ENCODE measurements at places on chromosomes 5 and 9.
A peak's percentile ranks its signal among the peaks of the same experiment; 100 is the strongest.

DNA sequence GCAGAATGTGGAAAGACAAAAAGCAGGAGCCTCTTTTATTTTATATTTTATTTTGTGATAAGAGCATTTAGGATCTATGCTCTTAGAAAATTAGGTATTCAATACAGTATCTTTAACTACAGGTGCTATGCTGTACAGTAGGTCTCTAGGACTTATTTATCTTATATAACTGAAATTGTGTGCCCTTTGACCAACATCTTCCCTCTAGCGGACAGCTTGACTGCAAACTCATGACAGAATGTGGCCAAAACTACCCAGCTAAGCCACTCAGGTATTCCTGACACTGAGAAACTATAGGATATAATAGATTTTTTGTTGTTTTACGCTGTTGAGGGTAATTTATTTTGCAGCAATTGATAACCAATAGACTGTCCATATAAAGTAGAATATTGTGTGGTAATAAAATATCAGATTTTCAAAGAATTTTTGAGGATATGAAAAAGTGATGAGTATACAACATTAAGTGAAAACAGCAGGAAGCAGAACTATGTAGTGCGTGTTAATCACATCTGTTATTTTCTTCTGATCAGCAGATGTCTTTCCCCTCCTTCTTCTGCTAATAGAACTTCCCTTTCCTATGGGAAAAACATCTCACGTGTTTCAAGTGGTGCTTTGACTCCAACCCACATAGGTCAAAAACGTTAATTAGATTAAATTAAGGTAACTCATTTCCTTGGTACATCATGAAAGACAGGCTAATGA lies 69.9 kb upstream of the SELENOP start:
- no peaks in the 10 kb centered on the region for H3K4me1 ChIP-seq
- no peaks in the 10 kb centered on the region for H3K36me3 ChIP-seq

DNA sequence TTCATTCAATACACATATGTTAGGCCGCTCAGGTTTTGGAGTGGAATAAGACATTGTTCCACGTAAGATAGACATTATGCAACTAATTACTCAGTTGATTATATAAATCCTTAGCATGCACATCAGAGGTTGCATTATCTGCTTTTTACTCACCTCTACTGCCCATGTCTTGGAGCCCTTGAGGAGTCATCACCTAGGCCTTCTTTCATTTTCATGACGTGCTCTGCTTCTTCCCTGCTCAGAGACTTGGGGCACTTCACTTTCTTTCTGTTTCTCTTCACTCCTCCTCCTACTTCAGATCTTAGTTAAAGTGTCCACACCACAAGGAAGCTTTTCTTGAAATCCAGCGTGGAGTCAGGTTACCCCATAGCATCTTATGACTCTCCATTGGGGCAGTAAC lies 241.1 kb downstream of the TLR4 start:
- H3K4me3 ChIP-seq = no peak overlapping the region
- H3K27me3 ChIP-seq = no peaks in the 10 kb centered on the region
- no peaks in the 10 kb centered on the region for H3K36me3 ChIP-seq

GRCh38 chr5:140855772-140856674 lies at the start of gene PCDHA10:
PCDHA10 (plus strand) TSS chr5:140855897; CDS start chr5:140856049, 152 bp downstream.
- H3K27ac ChIP-seq = no peak within 1 kb of the TSS
- DNase-seq = no peak
- H3K4me1 ChIP-seq = no peaks in the 10 kb centered on the region
- peaks cover 7% of the 10 kb centered on the region for H3K36me3 ChIP-seq

GRCh38 chr9:10678790-10679189 lies 66.0 kb upstream of the PTPRD start:
- DNase-seq = no peak
- no peak overlapping the region for H3K27ac ChIP-seq
- no peaks in the 10 kb centered on the region for H3K27me3 ChIP-seq
- H3K4me3 ChIP-seq = no peak overlapping the region
- no peaks in the 10 kb centered on the region for H3K4me1 ChIP-seq

- peaks cover 21% of the 10 kb centered on the region for H3K36me3 ChIP-seq
- peaks cover 1% of the 10 kb centered on the region for H3K27me3 ChIP-seq
- DNase-seq = no peak
- no peaks in the 10 kb centered on the region for H3K4me1 ChIP-seq
- H3K27ac ChIP-seq = no peak overlapping the region
These were observed 21.8 kb downstream of the SLC35D2 start for GRCh38 chr9:96361668-96362067.

DNA sequence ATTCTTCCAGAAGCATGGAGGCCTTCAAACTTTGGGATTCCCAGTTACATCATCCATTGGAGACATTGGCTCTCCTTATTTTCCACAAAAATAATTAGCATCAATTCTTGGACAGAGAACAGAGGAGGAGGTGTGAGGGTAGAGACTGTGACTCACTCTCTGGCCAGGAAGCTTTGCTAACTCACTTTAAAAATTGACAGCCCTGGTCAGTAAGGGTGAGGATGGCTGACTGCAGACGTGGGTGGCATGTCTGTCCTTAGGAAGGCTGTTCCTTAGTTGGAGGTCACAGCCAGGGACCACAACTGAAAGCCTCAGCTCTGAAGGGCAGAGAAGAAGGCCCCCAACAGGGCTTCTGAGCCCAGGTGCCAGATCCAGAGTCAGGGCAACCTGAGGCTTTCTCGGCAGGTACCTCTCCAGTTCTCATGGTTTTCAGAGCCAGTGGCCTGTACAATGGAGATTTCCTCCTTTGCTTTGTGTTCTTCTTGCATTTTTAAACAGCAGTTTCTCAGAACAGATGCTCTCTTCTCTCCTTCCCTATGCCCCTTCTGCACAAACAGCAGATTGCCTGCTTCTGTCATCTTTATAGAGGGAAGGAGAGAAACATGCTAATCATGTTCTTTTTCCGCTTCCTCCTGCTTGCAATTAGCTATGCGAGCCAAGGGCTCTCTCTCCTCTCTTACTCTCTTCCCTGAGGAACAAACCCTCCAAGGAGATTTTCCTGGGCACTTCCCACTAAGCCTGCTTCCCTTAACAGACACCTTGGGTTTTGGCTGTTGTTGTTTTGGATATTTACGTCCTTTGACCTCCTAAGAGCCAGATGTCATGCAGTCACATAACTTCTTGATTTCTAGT lies 92.5 kb upstream of the ZNF366 start:
- no peak overlapping the region for H3K4me3 ChIP-seq
- H3K36me3 ChIP-seq = peaks cover 16% of the 10 kb centered on the region
- no peaks in the 10 kb centered on the region for H3K27me3 ChIP-seq

DNA sequence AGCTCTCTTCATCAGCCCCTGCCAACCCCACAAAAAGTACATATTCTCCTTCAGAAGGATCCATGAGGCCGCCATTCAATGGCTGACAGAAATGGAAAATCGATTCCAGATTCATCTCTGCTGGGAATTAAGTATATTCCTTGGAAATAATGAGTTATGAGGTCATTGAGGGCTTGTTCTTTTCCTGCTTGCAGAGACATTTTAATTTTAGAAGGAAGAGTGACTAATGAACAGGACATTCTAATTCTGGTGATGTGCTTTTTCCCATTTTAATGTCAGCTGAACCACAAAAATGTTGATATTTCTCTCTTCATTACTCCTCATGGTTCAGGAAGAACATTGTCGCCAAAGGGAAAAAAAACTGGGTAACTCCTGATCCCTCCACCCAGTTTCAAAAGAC lies 314.0 kb downstream of the PIK3R1 start:
- peak overlapping the region; percentile 89 for H3K27ac ChIP-seq
- H3K36me3 ChIP-seq = peaks cover 5% of the 10 kb centered on the region
- peak overlapping the region; percentile 44 for H3K4me3 ChIP-seq

GRCh38 chr5:154193283-154193682 lies 2.8 kb downstream of the GALNT10 start:
- H3K27ac ChIP-seq = peak overlapping the region; percentile 97
- DNase-seq = no peak
- H3K27me3 ChIP-seq = peaks cover 1% of the 10 kb centered on the region
- H3K4me1 ChIP-seq = peaks cover 74% of the 10 kb centered on the region
- H3K36me3 ChIP-seq = peaks cover 20% of the 10 kb centered on the region

DNA sequence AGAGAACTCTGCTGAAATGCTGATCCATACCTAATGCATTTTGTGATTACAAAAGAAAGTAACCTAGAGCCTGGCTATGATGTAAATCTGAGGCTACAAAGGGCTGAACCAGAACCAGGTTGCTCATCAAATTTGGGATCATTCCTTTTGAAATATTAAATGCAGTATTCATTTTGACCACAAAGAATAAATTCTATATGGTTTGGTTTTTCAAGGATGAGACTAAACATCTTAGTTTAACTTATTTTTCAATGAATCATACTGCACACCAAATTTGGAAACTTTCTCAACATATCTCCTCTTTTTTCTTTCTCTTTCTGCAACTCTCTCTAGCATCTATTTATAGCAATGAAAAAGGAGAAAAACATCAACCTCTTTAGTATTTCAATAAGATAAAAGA lies 46.5 kb downstream of the CEMIP2 start:
- no peak for DNase-seq
- peaks cover 48% of the 10 kb centered on the region for H3K36me3 ChIP-seq
- no peaks in the 10 kb centered on the region for H3K27me3 ChIP-seq
- H3K4me1 ChIP-seq = peaks cover 73% of the 10 kb centered on the region

GRCh38 chr5:68182534-68182933 lies 33.0 kb upstream of the PIK3R1 start:
- no peak overlapping the region for H3K27ac ChIP-seq
- no peak overlapping the region for H3K4me3 ChIP-seq
- H3K36me3 ChIP-seq = no peaks in the 10 kb centered on the region
- peaks cover 2% of the 10 kb centered on the region for H3K27me3 ChIP-seq
- DNase-seq = no peak

- H3K27ac ChIP-seq = no peak overlapping the region
- DNase-seq = peak; percentile 62
- no peak overlapping the region for H3K4me3 ChIP-seq
- no peaks in the 10 kb centered on the region for H3K36me3 ChIP-seq
- peaks cover 9% of the 10 kb centered on the region for H3K4me1 ChIP-seq
- peaks cover 3% of the 10 kb centered on the region for H3K27me3 ChIP-seq
These were observed 32.7 kb upstream of the DNAH5 start for GRCh38 chr5:13976867-13977830.

GRCh38 chr5:167861129-167861927 lies 430.1 kb upstream of the WWC1 start:
- no peak for DNase-seq
- H3K36me3 ChIP-seq = no peaks in the 10 kb centered on the region
- H3K4me3 ChIP-seq = no peak overlapping the region
- no peak overlapping the region for H3K27ac ChIP-seq
- H3K27me3 ChIP-seq = no peaks in the 10 kb centered on the region

DNA sequence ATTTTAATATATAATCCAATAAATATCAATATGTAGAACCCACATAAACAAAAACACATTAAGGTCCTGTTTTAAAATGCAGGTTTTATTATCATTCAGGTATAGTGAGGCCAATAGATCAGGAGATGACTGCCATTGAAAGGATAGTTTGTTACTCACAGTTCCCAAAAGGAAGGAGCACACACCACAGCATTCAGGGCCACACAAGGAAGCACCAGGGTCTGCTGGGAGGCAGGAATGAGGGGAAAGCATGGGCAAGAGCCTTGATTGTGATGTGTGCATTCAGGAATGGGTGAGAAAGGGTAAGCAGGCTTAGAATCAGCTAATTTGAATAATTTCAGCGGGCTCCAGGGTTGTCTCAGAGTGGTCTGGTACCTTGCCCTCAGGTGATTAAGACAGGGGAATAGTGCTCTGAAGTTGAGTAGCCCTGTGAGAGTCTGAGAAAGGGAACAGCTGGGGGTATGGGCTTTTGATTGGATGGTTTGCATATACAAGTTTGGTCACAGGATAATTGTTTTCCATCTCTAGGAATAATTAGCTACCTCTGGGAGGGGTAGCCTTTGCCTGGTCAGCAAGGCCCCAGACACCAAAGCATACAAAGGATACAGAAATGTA lies 19.8 kb upstream of the OTULIN start:
- no peaks in the 10 kb centered on the region for H3K4me1 ChIP-seq
- H3K27ac ChIP-seq = no peak overlapping the region
- peaks cover 28% of the 10 kb centered on the region for H3K27me3 ChIP-seq
- no peaks in the 10 kb centered on the region for H3K36me3 ChIP-seq
- DNase-seq = no peak
- no peak overlapping the region for H3K4me3 ChIP-seq

GRCh38 chr5:132407970-132408369 lies 38.5 kb downstream of the SLC22A5 start:
- H3K4me3 ChIP-seq = no peak overlapping the region
- H3K4me1 ChIP-seq = peaks cover 33% of the 10 kb centered on the region
- H3K27me3 ChIP-seq = peaks cover 7% of the 10 kb centered on the region
- 0 out of 2 replicates have a peak, but pooled peaks cover 8% of the 10 kb centered on the region for H3K36me3 ChIP-seq
- no peak overlapping the region for H3K27ac ChIP-seq

GRCh38 chr5:158381614-158382160 lies 522.7 kb upstream of the CLINT1 start:
- H3K4me1 ChIP-seq = peaks cover 69% of the 10 kb centered on the region
- no peak overlapping the region for H3K27ac ChIP-seq
- peaks cover 6% of the 10 kb centered on the region for H3K27me3 ChIP-seq
- H3K4me3 ChIP-seq = no peak overlapping the region

DNA sequence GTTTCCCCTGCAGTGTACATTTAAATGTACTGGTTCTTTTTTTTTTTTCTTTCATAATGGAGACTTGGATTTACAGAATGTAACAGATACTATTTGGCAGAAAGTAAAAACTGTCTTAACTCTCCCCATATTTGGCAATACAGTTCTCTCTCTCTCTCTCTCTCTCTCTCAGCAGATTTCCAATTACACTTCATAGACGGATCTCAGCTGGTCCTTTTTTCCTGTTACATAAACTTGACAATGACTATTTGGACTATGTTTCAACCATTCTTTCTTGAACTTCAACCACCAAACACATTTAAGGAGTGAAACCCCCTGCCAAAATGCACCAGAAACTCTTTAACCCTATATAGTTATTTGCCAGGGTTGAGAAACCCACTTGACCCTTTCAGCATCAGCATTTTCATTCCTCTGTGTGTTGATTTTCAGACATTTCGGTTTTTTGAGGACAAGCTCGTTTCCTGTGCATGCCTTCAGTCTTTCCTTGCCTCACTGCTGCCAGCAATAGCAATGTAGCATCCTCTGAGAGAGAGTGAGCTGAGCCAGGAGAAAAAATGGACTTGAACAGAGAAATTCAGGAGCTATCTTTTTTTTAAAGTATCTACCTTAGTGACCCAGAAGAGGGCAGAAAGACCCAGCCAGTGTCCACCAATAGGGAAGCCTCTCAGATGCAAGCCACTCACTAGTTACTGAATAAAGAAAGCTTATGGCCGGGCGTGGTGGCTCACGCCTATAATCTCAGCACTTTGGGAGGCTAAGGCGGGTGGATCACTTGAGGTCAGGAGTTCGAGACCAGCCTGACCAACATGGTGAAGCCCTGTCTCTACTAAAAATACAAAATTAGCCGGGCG lies 26.0 kb upstream of the GNA14 start:
- no peaks in the 10 kb centered on the region for H3K4me1 ChIP-seq
- H3K27me3 ChIP-seq = peaks cover 3% of the 10 kb centered on the region
- no peak overlapping the region for H3K27ac ChIP-seq

GRCh38 chr9:16282216-16282615 lies 588.3 kb downstream of the BNC2 start:
- no peak overlapping the region for H3K4me3 ChIP-seq
- H3K27me3 ChIP-seq = peaks cover 2% of the 10 kb centered on the region
- H3K27ac ChIP-seq = no peak overlapping the region
- peaks cover 15% of the 10 kb centered on the region for H3K4me1 ChIP-seq
- H3K36me3 ChIP-seq = no peaks in the 10 kb centered on the region
- peak; percentile 63 for DNase-seq

GRCh38 chr9:76664120-76664519 lies 100.1 kb upstream of the PCA3 start:
- peaks cover 24% of the 10 kb centered on the region for H3K4me1 ChIP-seq
- no peak overlapping the region for H3K4me3 ChIP-seq
- H3K27me3 ChIP-seq = peaks cover 7% of the 10 kb centered on the region
- no peak overlapping the region for H3K27ac ChIP-seq

GRCh38 chr5:120538149-120538548 lies 74.0 kb downstream of the PRR16 start:
- peak; percentile 70 for DNase-seq
- peaks cover 3% of the 10 kb centered on the region for H3K27me3 ChIP-seq
- H3K4me3 ChIP-seq = peak overlapping the region; percentile 64
- H3K27ac ChIP-seq = peak overlapping the region; percentile 94
